ENCODE measurements at places on chromosomes 1 and 21.

- no peak for DNase-seq
Observed at GRCh38 chr1:89938171-89939055, 56.5 kb upstream of the ZNF326 start.

DNA sequence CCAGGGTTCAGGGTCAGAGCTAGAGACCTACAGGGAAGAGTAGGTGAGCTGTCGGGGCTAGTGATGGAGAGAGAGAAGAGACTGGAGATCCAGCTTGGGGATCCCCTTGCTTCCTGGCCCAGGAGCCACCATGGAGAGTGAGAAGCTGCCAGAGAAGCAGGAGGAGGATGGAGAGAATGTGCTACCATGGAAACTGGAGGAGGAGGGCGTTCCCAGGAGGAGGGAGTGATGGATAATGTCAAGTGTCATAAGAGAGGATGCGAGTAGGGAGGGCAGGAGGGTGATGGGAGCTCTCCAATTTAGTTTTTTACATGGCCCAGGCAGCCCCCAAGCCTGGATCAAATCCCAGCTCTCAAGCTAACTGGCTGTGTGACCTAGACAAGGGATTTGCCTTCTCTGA, 46.5 kb upstream of the EPB41 start:
- no peak for DNase-seq

DNA sequence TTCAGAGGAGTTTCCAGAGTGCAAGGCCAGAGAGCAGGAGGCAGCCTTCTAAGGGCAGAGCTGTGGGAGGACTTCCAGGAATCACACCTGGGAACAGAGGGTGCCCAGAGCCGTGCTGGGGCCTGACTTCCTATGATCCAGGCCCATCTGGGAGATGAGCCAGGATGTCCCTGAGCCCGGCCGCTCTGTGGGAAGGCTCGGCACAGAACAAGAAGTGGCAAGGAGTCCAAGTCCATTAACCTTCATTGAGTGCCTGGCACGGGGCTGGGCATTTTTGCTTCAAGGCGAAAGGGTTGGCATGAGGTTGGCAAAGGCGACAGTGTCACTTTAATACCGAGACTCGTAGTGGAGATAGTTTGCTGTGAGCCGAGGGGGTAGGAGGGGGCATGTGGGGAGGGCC, 18.2 kb downstream of the TMEM201 start:
- no peak for DNase-seq

- DNase-seq = no peak
Observed at GRCh38 chr1:230682882-230683610, 30.9 kb downstream of the AGT start.
